ENCODE measurements at places on chromosomes 12 and 14.

- no peak for DNase-seq
Measured at GRCh38 chr14:92728759-92729364, 19.6 kb downstream of the LGMN start.

- DNase-seq: no peak
Measured at GRCh38 chr12:65014504-65015271, 106.4 kb downstream of the WIF1 start.

DNA sequence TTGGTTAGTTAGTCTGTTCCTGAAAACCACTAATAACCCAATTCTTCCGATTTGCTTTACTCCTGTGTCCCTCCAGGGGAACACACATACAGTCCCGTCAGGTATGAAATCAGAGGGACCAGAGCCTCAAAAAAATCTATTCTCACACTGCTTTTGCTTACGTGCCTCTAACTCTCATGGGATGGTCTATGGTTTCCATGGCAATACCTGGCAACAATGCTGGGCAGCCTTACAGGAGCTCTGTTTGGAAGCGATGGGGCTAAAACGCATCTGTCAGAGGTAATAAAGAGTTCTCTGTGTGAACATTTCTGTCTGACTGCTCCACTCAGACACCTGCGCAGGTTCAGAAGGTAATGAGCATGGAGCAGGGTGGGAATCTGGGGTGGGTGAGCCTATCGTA, 376.2 kb downstream of the GXYLT1 start:
- DNase-seq: no peak

- DNase-seq: no peak
Measured at GRCh38 chr14:89391123-89391522, 25.9 kb downstream of the FOXN3 start.
